C1 segment of cervical spinal cord (tissue), 14 donors: ENCODE measurements at places on chromosomes 13 and 19.

- DNase-seq: no peak
Observed at GRCh38 chr13:53821632-53822031, 793.0 kb downstream of the OLFM4 start.

DNA sequence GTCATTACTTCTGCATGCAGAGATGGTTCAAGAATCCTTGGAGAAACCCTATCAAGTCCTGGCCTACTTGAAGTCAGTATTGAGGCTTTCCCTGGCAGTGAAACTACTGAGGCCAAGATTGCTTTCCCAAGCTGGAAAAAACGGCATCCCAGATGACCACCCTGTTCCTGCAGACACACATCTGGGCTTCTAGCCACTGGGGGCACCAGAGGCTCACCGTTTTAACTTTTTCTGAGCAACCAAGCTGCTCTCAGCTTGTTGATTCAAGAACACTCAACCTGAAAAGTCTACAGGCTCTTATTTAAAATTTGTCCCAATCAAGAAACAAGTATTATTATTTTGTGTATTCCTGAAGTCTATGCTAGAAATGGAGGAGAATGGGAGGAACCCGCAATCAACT lies 66.6 kb downstream of the SPRYD7 start:
- DNase-seq: no peak

DNA sequence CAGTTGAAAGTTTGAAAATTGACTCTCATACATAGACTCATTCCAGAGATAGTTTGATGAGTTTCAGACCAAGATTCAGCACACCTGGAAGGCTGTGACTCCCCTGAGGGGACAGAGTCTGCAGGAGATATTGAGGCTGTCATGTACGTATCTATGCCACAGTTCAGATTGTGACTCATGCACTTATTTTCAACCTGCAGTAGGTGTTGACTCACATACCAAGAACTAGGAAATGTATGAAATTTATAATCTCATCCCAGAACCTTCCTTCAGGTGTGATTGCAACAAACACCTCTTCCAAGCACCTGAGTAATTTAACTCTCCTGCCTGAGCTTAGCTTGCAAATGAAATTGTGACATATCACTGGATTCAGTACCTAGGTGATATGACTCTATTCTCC lies 64.4 kb upstream of the ZNF43 start:
- DNase-seq: no peak

DNA sequence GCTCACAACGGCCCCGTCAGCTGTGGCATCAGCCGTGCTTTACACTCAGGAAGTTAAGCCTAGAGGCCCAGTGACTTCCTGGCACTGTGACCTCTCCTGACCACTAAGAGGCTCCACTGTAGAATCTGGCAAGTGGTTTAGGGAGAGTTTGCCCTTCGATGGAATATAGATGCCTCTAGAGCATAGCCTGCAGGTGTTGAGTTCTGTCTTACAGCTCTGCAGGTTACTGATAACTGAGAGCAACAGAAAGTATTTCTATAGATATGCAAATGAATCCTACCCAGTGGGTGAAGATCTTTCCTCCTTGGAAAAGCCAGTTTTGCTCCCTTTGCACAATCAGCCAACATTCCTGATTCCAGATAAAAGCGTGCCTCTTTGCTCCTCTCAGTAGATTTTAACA lies 35.8 kb downstream of the ATP12A start:
- DNase-seq: no peak
